ENCODE measurements at places on chromosomes 13 and 19.

DNA sequence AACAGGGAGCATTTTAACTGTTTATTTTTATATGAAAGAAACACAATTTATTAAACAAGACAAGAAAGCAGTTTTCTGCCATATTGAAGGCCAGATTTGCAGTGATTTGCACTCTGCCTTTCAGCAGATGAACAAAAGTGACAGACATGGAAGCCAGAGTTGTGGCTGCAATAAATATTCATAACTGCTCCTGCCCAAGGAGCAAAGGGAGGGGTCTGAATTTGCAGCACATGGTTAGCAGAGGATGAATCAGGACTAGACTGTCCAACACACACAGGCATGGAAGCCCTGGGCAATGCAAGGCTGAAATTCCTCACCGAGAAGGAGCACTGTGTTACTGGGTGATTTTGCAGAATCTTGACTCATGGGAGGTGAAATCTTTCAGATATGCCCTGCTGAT, 418.2 kb downstream of the DCT start:
- DNase-seq = peak; percentile 66

DNA sequence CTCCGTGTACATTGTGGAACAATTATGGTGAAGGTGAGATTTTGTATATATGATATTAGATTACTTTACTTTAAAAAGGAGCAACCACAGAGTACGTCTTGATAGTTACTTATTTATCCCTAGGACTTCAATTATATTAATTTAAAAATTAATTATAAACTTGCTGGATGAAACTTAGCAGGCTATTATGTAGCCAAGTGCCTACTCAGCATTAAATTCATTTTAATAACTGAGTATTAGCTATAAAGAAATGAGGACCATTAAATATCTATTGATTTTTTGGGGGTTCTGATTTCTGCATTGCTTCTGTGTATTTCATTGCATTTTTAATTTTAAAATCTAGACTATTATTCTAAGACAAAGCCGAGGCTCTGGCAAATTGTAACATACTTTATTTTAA, 109.4 kb downstream of the HS6ST3 start:
- DNase-seq = no peak

DNA sequence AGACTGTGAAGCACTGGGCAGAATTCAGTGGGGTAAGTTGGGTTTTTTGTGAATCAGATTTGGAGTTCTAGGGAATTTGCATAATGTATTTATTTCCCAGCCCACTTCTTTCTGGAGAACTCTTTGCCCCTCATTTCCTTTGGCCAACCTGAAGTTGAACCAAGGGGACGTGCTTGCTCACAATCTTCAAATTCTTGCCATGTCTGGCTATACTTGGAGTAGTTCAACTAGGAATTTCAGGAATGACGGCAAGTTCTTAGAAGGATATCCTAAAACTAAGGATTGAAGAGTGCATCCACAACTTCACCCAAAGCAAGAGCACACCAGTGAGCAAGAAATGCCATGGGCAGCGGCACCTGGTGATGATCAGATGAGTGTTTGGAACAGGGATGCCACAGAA, 88.5 kb downstream of the TEX26 start:
- DNase-seq = no peak

DNA sequence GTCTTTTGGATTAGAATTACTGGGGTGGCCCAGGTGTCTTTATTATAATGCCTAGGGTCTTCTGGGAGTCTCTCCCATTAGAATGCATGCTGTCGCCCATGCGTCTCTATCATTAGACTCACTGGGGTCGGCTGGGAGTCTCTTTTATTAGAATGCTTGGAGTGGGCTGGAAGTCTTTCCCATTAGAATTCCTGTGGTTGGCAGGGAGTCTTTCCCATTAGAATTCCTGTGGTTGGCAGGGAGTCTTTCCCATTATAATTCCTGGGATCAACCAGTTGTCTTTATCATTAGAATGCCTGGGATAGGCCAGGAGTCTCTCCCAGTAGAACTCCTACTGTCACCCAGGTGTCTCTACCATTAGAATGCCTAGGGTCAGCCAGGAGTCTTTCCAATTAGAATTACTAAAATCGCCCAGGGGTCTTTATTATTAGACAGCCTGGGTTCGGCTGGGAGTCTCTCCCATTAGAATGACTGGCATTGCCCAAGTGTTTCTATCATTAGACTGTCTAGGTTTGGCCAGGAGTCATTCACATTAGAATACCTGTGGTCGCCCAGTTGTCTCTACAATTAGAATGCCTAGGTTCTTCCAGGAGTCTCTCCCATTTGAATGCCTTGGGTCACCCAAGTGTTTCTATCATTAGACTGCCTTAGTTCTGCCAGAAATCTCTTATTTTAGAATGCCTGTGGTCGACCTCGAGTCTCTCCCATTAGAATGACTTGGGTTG, 1558.5 kb downstream of the UQCRFS1 start:
- no peak for DNase-seq

GRCh38 chr19:42552086-42553065, 24.1 kb upstream of the CEACAM1 start:
- DNase-seq = no peak

DNA sequence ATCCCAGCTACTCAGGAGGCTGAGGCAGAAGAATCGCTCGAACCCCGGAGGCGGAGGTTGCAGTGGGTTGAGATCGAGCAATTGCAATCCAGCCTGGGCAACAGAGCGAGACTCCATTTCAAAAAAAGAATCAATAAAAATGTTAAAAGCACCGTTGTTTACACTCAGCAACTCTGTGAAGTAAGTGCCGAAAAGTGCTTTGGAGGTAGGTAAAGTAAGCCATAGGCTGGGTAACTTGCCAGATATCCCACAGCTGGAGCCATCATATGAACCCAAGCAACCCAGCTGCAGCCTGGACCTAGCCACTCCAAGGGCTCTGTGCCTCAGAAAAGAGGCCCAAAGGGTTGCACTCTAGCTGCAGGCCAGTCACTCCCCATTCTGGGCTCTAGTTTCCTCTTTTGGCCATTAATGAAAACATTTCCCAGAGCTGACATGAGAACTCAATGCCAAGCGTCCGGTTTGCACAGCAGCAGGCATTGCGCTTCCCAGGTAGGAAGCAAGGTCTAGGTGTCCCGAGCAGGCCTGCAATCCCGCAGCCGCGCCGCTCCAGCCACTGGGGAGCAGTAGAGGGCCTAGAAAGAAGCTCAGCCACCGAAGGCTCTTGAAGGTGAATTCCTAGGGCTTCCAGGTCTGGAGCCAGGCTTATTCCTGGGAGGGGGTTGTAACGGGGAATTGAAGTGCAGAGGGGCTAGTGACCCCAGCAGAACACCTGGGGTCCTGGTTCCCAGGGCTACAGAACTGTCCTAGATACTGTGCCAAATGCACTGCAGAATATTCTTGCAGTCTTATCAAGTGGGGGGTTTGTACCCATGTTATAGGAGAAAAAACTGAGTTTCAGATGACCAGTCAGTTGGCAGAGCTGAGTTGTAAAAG, 4.1 kb upstream of the CD79A start:
- peak; percentile 48 for DNase-seq

DNA sequence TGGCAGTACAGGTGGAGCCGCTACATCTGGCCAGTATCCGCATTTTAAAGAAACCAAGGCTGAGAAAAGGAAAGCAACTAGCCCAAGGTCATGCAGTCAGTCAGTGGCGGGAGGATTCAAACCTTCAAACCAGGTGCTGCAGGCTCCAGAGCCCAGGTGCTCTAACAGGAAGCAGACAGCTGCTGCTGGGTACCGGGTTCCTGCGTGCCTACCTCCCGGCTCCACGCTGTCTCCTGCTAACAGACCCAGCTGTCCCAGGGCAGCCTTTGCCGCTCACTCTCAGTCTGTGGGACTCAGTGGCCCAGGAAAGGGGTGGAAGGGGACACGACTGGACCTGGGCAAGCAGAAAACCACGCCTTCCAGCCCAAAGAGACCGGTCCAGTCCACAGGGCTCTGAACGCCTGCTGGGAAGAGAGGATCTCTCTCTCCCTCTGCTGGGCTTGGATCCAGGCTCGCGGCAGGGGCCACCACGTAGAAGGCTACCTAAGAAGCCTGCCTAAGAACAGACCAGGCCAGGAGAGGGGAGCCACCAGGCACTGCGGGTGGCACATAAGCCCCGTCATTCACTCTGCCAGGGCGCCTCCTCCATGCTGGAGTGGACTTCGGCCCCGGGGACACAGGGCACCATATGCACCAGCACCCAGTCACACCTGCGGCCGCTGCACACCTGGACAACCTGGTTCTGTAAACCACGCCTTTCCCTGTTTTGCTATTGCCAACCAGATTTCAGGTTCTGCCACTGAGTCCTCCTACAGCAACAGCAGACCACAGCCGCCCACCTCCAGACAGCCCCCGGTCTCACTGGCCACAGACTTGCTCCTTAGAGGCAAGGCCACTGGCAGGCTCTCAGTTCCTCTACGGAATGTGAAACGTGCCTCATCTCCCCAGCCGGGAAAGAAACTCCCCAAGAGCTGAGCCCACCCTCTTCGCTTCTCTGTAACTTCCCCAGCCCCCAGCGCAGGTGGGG, 4.6 kb downstream of the DAPK3 start:
- no peak for DNase-seq

- DNase-seq = no peak
Observed at GRCh38 chr19:37077501-37077933, 716 bp upstream of the ZNF420 start.

DNA sequence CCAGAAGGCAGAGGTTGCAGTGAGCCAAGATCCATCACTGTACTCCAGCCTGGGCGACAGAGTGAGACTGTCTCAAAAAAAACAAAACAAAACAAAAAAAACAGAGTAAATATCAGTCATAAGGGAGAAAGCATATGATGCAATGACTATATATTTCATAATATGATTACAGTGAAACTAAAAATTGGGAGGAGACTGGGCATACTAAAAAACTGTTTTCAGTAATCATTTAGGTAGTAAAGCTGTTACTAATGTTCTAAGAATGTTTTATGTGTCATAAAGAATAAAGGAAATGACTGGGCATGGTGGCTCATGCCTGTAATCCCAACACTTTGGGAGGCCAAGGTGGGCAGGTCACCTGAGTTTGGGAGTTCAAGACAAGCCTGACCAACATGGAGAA, 15.9 kb downstream of the ZNF573 start:
- DNase-seq = peak; percentile 7

- no peak for DNase-seq
Observed at GRCh38 chr19:41610789-41611188, 16.1 kb downstream of the CEACAM4 start.

DNA sequence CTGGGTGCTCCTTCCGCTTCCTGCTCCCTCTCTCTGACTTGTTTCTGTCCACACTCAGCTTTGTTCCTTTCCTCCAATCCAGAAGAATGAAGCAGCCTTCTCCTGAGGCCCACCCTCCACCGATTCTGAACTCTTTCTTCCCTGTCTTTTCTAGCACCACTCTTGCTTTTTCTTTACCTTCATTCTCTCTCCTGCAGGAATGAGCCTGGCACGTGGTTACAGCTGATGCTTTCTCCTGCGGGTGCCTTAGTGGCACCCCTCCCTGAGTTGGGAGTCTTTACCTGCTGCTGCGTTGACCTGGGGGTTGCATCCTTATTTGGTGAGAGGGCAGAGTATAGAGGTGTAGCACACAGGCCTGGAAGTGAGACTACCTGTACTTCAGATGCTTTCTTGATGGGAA, 6.2 kb downstream of the UBAC2 start:
- DNase-seq = no peak

- no peak for DNase-seq
Observed at GRCh38 chr13:77470986-77471385, 64.5 kb upstream of the SCEL start.

GRCh38 chr13:33262062-33262487, 23.5 kb downstream of the STARD13 start:
- DNase-seq = no peak

DNA sequence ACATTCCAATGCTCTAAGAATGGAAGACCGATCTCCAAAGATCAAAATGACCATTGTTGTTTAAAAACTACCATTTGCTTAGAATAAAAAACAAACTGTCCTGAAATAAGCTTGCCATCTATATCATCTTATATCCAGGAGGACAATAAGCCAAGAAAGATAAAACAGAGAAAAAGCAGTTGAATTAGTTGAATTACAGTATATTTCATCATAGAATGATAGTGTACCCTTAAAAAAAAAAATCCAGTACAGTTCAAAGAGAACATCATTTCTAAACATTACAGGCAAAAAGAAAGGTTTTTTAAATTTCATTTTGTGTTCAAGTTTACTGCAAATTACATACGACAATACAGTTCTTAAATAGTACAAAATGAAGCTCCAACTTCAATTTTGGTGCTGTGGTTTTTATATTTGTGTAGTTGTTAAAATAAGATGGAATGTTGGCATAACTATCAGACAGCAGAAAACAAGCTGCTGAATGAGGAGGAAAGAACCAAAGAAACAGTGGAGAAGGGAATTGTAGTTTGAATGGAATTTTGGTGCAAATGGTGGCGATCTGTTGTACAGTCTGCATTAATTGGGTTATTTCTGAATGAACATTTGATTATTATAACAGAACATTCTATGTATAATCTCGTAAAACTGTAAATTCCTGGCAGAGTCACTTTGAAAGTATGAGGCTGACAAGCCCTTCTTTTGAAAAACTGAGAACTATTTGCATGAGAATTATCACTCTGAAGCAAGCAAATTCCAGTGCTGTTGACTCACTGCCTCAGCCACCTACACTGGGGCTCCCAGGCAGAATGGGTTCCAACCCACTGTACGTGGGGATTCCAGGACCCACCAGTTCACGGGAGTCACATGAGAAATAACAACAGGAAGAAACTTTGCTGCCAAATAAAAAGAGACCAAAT, 37.7 kb downstream of the LHFPL6 start:
- peak; percentile 90 for DNase-seq

GRCh38 chr19:33464010-33464732, 57.4 kb downstream of the PEPD start:
- DNase-seq = no peak

DNA sequence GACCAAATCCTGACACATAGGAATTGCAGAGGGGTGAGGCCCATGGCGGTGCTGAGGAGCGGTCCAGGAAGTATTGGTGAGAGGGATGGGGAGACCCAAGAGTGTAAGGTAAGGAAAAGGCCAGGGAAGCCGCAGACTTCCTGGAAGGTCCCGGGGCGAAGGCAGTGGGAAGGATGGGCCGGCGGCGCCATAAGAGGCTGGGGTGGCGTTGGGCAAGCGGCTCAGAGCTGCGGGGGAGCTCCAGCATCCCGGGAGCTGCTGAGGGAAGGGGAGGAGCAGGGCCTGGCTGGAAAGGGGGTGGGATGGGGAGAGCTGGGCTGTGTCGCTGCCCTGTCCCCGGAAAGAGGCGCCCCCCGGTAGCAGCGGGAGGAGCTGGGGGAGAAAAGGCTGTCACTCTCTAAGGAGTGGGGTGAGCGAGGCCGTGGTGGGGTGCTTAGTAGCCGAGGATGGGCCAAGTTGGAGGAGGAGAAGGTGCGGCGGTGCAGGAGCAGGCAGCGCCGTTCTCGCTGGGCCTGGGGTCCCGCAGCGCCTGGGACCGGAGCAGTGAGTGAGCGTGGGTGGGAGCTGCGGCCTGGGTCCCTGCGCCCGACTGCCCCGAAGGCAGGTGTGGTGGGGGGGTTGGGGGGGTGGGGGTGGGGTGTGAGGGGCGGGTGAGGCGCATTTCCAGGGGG, 30.7 kb downstream of the C1QTNF9 start:
- DNase-seq = no peak
